ENCODE measurements at places on chromosomes 6 and 20.
A peak's percentile ranks its signal among the peaks of the same experiment; 100 is the strongest.

DNA sequence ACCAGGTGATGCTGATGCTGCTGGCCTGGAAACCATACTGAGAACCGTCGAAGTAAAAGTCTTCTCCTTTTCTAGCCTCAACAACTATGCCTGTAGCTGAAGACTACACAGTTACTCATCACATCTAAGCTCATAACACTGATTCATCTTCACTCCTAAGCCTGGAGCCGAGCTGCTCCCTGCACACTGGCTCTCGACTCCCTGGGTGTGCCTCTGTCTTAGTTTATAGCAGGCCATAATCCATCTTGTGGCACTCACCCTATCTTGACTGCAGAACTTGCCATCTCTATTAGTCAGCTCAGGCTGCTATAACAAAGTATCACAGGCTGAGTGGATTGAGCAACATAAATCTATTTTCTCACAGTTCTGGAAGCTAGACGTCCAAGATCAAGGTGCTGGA, 191.0 kb downstream of the UNC5CL start:
- DNase-seq = no peak

GRCh38 chr6:133040094-133040802, 200.9 kb upstream of the EYA4 start:
- DNase-seq = no peak

- DNase-seq = no peak
Measured at GRCh38 chr6:163201855-163202254, 212.7 kb upstream of the QKI start.

- DNase-seq = no peak
Measured at GRCh38 chr20:51353491-51353890, 189.0 kb downstream of the NFATC2 start.

DNA sequence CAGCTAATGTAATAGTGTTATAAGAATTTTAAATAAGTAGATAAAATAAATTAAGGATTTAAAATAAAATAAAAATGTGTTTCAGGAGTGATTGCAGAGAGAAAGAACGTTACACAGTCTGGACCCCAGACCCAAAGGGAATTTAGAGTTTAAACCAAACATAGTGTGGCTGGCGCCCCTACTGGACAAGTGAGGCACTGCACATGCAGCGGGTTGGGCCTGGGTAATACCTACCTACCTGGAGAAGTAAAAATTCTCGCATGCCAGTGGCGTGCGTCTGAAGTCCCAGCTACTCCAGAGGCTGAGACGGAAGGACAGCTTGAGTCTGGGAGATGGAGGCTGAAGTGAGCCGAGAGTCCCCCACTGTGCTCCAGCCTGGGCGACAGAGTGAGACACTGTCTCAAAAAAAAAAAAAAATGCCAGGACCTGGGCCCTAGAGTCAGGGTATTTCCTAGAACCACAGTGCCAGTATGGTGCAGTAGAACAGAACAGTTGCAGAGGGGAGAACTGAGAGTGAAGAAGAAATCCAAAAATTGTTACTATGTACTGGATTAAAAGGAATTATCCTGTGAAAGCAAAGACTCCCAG, 71.4 kb upstream of the TCF21 start:
- DNase-seq = peak; percentile 37

DNA sequence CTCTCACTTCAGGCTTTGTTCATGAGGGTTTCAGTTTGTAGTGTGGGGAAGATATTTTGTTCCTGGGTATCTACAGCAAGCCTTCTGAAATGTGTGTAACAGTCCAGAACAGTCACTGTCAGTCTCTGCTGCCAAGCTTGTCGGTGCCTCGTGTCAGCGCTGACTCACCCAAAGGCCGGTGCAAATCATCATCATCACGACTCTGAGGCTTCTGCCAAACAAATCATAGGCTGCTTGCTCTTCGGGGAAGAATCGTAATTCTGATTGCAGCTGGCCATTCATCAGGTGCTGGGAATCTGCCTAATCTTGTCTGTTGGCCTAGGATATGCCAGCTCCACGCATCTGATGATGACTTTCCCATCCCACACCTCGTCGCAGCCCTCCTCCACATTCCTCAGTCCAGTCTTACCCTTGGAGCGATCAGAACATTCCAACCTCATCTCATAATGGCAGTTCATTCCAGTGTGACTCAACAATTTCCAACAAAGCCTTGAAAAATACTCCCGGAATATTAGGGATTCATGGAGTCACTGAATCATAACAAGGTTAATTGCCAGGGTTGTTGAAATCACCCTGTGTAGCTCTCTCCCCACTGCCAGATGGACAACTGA, 40.9 kb downstream of the ALDH8A1 start:
- no peak for DNase-seq

DNA sequence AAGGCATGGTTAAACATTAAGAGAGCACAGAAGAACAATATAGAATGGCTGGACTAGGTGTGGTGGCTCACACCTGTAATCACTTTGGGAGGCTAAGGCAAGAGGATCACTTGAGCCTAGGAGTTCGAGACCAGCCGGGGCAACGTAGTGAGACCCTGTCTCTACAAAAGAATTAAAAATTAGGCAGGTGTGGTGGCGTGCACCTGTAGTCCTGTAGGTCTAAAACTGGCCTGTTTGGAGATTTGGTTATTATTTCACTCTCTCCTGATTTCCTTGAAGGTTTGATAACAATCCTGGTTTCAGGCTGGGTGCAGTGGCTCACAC, 15.6 kb downstream of the SRSF6 start:
- no peak for DNase-seq

- no peak for DNase-seq
Measured at GRCh38 chr6:88785478-88785877, 177.9 kb downstream of the RNGTT start.

- no peak for DNase-seq
Measured at GRCh38 chr6:125306756-125307149, 5.0 kb upstream of the HDDC2 start.

DNA sequence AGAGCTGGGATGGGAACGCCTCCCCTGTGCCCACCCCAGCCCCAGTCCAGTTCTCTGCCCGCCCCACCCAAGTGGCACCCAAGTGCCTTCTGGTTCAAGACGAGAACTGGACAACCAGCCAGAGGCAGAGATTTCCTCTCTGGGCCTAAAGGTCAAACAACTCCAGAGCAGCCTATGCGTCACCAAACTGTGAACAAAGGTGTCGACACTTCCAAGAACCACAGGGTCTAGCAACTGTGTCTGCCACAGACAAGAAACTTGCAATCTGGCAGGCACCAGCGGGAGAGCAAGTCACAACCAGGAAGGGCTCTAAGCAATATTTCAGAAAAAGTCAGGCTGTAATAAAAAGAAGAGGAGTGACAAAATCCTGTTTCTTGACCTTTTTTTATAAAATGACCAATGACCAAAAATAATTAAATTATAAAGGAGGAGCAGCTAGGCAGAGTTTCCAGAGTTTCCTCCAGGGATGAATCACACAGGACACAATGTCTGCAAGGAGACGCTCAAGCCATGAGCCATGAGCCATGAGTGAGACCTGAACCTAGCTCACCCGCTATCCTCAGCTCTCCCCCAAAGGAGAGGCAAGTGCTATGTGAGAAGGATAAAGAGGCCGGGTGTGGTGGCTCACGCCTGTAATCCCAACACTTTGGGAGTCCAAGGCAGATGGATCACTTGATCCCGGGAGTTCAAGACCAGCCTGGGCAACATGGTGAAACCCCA, 11.1 kb downstream of the EDEM2 start:
- DNase-seq = no peak

GRCh38 chr6:90425161-90425641, 128.6 kb upstream of the BACH2 start:
- no peak for DNase-seq

GRCh38 chr6:132499757-132500156, 13.2 kb downstream of the STX7 start:
- no peak for DNase-seq

DNA sequence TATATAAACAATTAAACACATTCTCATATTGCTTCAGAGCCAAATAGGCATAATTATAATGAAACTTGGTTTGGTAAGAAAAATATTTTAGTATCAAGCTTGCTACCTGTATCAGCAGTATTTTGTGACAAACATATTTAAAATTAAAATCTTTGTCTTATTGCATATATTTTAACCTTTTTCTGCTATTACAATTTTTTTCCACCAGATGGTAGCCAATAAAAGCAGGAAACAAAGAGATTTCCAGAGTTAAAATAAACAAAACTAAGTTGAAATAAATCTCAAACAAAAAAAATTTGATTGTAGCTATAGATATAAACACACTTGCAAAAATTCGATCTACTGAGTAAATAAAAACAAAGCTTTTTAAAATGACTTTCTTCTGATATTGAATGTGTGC, 491.3 kb upstream of the GJE1 start:
- no peak for DNase-seq

Data from liver (tissue), 10 donors.